Naive thymus-derived CD8-positive, alpha-beta T cell (primary cell): ENCODE measurements at places on chromosomes 1 and 21.

DNA sequence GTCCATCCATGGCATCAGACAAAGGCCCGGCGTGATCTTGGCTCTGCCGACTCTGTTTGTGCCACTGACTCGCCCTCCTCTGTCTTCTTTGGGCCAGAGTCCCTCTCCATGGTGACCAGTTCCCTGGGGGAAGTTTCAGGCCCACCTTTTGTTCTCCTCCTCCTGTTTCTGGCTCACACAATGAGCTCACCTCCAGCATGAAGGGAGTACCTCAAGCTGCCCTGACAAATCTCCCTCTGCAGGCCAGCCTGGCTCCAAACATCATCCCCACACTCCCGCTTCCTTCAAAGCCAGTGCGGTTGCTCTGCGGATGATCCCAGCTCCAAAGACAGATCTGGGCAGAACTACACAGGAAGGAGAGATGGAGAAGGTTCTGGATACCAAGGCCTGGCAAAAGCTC lies 576.6 kb downstream of the NPHP4 start:
- DNase-seq: no peak

DNA sequence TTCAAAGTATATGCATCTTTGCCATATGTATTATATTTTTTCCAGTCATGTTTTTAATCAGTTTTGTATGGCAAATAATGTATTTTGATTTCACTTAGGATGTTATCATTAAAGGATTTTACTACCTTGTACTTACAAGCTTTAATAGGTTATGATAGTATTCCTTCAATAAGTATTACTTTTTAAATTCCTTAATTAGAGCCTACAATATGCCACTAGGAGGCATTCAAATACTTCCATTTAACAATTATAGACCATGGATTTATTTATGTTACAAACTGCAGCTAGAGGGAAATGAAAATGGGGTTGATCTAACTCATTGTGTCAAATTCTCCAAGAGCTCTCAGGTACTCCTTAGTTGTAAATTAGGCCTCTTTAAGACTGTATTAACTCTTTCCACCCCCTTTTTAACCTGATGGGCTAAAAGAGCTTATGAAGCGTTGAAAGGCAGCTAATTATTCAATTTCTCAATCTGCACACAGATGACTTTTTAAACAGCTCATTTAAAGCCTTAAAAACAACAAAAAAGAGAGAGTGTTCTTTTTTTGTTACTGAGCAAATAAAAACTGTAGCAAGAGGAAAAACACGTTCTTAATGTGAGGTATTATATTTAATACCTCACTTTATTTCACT lies 156.2 kb downstream of the DENND1B start:
- DNase-seq: peak; percentile 11

DNA sequence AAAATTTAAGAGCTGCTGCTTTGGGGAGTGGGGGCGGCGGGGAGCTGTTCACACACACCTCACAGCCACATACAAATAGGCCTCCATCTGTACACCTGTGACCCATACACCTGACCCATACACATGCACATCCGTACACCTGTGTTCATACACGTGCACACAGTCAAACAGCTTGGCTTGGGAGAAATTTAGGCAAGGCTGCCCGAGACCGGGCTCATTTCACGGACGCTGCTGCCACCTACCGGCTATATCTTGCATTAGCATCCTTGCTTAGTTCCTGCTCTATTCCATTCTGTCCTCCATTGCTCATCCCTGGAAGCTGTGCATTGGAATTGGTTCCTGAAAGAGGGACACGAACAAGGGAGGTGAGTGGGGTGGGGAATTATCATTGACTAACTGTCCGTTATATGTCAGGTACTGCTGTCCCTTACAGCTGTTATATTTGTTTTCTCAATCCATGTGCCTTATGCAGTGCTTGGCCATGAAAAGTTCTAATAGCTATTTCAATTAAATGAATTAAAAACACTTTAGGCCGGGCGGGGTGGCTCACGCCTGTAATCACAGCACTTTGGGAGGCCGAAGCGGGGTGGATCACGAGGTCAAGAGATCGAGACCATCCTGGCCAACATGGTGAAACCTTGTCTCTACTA lies 37.1 kb upstream of the EPB41 start:
- DNase-seq: peak; percentile 59

- DNase-seq: peak; percentile 49
Measured at GRCh38 chr1:21232044-21232443, 55.3 kb upstream of the EIF4G3 start.

DNA sequence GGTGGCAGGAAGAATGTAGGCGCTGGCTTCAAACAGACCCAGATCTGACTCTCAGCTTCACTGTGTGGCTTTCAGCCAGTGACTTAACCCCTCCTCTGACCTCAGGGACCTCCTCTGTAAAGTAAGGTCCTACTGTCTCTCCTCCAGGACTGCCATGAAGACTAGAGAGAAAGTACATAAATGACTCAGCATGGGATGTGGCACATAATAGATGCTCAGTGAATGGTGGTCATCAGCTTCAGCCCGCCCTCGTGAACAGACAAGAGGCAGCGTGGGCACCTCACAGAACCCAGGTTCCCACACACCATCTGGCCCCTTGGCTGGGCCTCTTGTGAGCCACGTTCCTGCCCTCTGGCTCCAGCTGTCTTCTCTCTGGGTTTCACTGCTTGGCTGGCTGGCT lies 126.0 kb downstream of the SYF2 start:
- no peak for DNase-seq

DNA sequence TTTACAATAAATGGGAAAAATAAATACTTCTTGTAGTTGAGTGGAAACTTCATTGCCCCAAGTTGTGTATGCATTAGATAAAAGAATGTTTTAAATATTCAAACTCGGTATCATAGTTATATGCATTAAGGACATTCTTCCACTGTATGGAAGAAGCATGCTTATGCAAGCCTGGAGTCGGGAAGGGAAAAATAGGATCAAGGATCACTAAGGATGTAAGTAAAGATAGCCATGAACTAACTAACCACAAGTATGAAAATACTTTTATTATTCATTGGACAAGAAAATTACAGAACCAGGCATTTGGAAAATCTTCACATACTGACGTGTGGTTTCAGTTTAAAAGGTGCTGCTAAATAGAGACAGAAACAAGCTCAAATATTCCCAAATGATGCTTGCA lies 26.9 kb upstream of the DPYD start:
- no peak for DNase-seq

DNA sequence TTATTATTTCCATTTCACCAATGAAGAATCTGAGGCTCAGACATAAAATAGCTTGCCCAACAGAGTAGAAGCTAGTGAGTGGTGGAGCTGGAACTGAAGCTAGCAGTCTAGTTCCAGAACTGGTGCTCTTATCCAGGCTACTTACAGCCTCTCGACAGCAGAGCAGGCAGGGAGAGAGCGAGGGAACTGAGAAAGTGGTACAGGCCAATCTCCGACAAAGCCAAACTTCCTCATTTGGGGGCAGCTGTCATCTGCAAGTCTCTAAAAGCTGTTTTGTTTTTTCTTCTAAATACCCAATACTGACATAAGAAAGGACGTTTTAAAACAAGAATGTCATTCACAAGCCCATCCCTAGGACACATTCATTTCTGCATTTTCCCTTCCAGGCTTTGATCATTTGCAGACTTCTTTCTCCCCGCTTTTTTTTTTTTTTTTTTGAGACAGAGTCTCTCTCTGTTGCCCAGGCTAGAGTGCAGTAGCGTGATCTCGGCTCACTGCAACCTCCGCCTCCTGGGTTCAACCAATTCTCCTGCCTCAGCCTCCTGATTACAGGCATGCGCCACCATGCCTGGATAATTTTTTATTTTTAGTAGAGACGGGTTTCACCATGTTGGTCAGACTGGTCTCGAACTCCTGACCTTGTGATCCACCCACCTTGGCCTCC lies 20.0 kb downstream of the YIPF1 start:
- no peak for DNase-seq

DNA sequence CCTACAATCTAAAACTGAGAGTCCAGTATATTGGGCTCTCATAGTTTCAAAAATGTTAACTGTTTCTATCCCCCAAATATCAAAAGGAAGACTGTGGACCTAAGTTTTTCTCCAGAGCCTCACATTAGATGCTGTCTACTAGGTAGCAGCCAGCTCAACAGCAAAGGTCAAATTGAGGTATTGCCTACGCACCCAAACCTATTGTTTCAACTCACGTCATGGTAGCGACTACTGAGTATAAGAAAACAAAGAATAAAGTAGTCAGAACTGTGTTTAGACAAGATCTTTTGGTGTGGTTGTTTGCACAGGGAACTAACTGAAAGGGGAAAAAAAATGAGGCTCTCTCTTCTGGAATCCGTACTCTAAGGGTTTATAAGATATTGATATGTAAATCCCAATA lies 173.2 kb downstream of the LBR start:
- no peak for DNase-seq

DNA sequence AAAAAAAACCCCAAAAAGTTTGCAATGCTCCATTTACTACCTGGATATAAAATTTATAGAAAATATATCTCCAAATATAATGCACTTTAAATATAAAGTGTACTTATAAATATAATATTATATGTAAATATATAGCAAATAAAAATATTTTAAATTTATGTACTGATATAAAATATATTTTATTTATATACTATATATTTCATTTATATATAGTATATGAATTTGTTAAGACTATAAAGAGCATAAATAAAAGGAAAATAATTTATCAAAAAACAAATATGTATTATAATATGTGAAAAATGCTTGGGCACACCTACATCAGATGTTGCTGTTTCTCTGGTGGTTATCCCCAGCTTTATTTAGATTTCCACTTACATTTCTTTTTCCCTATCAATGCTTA lies 71.0 kb upstream of the ZBTB18 start:
- no peak for DNase-seq

- DNase-seq: no peak
Measured at GRCh38 chr1:43174873-43175272, 2.7 kb downstream of the CFAP57 start.

DNA sequence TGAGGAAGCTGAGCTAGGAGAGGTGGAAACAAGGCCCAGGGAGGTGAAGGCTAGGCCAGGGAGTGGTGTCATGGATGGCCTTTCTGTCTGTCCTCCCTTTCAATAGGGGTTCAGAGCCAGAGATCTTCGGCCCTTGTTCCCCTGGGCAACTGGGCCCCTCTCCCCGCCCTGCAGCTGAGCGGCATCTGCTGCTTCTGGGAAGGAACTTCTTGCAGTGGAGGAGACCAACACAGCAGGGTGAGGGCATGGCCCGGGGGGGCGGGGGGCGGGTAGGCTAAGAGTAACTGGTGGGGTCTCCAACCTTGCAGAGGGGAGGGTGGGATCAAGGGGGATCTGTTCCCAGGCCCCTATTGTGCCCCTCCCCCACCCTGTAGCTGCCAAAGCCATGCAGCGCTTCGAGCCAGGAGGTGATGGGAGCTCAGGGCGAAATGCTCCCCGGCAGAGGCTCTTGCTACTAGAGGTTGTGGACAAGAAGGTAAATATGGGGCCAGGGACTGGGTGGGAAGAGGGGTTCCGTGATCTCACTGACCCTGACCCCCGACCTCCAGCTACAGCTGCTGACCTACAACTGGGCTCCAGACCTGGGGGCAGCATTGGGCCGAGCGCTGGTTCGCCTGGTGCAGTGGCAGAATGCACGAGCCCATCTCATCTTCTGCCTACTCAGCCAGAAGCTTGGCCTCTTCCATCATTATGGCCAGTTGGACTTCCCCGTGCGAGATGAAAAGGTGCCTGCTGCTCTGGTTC lies 11.7 kb downstream of the HYI start:
- no peak for DNase-seq

DNA sequence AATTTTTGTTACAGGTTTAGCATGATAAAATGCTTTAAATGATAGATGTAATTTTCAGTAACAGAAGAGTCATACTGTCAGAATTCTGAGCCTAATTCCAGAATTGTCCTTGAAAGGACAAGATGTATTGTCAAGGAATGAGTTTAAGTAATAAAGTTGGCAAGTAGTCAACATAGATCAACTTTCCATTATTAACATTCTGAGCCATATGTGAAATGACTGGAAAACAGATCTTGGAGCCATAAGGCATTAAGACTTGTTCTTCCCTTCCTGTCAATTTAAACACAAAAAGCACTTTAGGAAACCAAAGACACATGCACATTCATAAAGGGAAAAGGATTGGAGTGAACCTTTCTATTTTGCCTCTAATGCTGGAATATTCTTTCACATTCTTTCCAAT lies 107.0 kb downstream of the ODF2L start:
- DNase-seq: no peak

DNA sequence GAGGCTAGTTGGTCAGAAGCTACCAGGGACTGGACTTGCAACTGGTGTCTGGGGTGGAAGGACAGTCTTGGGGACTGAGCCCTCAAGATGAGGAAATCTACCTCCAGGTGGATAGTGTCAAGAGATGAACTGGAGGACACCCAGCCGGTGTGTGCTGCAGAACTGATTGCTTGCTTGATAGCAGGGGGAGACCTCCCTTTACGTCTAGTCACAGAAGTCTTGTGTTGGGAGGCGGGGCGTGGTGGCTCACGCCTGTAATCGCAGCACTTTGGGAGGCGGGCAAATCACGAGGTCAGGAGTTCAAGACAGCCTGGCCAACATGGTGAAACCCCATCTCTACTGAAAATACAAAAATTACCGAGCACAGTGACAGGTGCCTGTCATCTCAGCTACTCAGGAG lies 4.9 kb downstream of the RCC2 start:
- DNase-seq: no peak

- DNase-seq: no peak
Measured at GRCh38 chr1:27589441-27589840, 14.5 kb downstream of the AHDC1 start.

DNA sequence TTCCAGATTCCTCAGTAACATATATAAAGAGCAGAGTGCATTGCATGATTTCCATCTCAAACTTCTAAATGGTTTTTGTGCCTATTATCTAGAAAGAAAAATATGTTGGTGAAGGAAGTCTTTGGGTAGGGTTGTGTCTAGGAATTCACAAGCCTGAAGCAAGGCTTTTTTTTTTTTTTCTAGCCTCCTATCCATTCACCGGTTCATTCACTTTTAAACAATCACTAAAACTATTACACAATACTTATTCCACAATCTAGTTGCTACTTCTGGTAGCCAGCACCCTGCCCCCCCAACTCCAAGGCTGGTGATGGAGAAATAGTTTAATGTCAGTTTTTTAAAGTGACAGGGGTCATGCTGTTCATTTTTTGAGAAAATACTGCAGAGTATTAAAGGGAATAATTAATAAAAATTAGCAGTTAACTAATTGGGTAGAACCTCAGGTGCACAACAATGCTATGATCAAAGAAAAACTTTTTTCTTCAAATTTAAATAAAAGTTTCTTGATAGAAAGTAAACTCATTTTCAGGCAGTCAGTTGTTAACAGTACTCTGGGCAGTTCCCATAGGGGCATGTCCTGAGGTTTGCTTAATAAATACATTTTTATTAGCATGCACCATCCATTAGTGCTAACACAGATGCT lies 10.9 kb downstream of the IRF2BP2 start:
- no peak for DNase-seq

- DNase-seq: no peak
Measured at GRCh38 chr1:38141483-38141882, 94.9 kb upstream of the POU3F1 start.

- peak; percentile 73 for DNase-seq
Measured at GRCh38 chr1:235867903-235868469, 1.3 kb upstream of the LYST start.

DNA sequence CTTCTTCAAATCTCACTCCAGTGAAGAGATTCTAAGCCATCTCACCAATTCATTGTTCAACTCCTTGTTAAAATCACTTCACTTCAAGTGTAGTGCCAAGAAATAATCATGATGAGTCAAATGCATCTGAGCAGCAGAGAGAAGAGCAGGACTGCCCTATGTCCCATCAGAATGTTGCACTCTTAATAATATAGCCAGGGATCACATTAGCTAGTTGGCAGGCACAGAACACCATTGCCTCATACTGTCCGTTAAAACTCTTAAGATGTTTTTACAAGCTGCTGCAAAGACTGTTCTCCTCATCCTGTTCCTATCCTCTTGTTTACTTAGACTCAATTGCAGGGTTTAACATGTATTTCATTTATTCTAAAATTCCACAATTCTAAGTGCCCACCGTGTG lies 432.9 kb downstream of the PLPP3 start:
- DNase-seq: no peak
